RWPE2 (cell line): ENCODE measurements at places on chromosomes 4 and X.

GRCh38 chr4:158930639-158930972 is 161.8 kb downstream of the FNIP2 start:
- no peak for DNase-seq

DNA sequence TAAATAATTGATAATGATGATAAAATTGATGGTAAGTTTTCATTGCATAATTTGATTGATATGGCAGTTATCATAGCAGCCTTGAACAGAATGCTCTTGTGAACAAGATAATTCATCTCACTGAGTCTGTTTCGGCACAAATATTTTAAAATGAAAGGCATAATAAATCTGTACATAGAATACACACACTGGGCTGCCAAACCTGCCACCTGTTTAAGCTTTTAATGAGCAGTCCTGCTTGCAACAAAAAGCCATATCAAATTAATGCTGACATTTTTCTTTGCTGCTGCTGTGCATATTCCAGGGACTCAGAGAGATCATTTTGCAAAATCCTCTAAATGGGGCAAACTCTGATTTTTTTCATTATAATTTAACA is 201.1 kb downstream of the ARHGAP24 start:
- no peak for DNase-seq

DNA sequence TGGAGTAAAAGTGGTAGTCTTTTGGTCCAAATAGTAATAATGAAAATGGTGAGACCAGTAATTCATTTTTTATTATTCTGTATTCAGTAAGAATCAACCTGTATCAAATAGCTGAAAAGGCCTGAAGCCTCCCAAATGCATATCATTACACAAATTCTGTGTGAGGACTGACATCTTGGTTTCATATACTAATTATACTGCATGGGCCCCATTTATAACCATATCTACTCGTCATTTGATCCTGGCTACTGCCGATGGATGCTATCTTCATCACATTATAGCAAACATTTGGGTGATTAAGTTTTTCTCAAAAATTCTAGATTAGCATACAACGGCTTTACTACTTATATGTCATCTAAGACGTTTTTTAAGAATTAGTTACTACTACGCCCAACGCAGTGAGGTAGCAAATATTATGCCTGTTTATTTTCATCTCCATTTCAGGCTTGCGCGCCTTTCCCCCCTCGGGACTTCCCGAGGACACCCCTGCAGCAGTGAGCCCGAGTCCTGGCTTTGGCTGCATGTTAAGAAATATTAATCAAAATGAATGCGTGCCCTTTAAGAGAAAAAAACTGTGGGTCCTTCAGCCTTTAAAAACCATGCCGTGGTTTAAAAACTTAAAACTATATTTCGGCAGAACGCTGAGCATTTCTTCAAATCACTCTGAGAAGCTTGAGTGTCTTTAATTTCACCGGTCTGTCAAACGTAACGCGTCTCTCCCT is 814 bp upstream of the MMAA start:
- no peak for DNase-seq

DNA sequence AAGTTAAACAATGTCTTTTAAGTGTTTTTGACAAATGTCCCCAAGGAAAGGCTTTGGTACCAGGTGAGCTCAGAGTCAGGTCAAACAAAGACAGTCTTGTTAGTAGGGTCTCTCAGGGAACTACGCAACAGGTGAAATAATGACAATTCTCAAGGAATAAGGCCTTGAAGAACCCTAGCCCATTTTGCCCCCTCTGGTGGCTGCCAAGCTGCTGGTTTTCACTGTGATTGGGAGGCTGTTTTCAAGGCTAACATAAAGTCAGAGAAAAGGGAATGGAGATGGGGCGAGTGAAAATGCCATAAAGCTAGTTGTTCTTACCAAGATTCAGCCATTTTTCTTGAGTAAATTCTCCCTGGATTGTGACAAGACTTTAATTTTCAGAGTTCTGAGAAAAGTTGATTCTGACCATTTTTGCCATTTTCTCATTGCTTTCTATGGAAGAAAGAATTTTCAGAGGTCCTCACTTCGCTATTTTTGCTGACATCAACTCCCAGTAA is 58.7 kb downstream of the RWDD4 start:
- DNase-seq, result no peak
